IPS DF 6.9 (cell line): ENCODE measurements at places on chromosomes 5 and 9.

- DNase-seq = no peak
Measured at GRCh38 chr5:100448111-100448528, 87.1 kb upstream of the FAM174A start.

DNA sequence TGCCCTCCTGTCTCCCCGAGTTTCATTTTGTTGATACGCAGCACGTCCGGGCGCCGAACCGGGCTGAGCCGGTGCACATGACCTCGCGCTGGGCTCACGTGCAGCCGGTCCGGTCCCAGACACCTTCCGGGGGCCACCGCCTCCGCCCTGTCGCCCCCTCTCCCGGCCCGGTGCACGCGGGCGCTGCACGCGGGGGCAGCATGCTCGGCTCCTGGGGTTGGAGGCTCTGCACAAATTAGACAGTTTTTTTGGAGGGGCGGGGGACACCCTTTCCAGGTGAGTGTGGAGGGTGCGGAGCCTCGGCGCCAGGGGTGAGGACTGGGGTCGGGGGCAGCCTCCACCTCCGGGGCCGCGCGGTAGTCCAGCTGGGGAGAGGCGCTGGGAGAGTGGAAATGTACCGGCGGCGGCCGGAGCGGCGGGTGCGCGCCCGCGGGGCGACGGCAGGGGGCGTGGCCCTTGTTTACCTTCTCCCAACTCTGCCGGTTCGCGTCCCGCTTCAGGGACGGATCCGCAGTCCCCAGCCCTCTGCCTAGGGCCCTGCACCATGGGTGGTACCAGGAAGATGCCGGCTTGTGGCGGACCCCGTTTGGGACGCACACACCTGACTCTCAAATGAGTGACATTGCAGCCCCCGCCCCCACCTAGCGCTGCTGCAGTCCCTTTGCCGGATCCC lies 1.1 kb downstream of the JADE2 start:
- no peak for DNase-seq

DNA sequence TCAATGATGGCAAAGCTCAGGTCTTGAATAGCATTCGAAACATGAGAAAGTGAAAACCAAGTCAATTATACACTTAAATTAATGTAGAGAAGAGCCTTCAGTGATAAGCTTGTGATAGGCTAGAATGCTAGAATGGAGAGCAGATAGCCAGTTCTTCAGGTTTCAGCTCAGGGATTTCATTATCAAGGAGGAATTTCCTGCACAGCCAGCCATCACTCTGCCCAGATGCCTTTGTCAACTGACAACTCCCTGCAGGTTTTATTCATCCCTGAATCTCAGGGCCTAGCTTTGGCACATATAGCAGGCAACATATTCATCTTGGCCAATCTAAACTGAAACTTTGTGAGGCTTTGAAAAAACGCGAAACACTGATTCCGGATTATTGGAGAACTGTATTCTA lies 199.3 kb upstream of the CDH6 start:
- DNase-seq = no peak

GRCh38 chr5:16866795-16867576 lies 69.1 kb downstream of the MYO10 start:
- no peak for DNase-seq

GRCh38 chr5:83151821-83152220 lies 74.5 kb downstream of the XRCC4 start:
- DNase-seq = no peak

GRCh38 chr9:20125727-20126126 lies 336.9 kb upstream of the SLC24A2 start:
- no peak for DNase-seq

DNA sequence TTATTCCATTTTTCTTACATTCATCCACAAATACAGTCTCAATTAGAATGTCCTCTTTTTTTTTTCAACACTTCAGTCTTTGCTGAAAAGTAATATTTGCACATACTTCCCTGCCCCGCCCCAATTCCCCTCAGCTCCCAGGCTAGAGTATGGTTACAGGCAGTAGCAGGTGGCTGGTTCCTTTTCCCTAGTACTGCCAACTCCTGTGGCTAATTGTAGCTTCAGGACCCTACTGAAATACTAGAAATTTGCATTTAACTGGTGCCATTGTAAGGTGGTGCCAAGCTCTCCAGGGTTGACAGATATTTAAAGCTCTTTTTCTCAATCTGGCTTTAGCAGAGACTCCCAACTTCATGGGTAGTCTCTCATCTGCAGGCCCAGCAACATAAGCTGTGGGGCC lies 80.3 kb downstream of the FAM81B start:
- DNase-seq = no peak

DNA sequence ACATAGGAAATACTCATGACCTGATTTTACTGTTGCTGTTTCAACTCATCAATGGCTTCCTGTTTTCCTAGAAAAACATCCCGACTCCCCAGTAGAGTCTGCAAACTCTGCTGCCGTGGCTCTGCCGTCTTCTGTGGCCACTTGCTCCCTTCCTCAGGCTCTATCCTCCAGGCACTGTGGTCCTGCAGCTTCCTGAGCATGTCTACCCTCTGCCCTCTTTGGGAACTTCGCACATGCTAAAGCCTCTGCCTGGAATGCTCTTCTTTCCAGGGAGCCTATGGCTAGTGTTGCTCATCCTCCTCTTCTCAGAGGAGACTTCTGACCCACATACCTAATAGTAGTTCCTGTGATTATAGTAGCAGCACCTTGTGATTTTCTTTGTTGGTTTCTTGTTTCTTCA lies 256.9 kb downstream of the MAN2A1 start:
- DNase-seq = no peak

DNA sequence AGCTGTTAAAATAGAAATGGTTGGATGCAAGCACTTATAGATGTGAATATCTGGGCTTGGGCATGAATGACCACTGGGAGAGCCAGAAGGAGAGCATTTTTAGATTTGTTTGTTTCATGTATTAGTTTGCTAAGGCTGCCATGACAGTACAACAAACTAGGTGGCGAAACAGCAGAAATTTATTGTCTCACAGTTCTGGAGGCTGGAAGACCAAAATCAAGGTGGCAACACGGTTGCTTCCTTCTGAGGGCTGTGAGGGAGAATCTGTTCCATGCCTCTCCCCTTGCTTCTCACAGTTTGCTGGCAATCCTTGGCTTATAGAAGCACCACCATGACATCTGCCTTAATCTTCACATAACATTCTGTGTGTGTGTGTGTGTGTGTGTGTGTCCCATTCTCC lies 20.2 kb upstream of the CDC23 start:
- DNase-seq = no peak

DNA sequence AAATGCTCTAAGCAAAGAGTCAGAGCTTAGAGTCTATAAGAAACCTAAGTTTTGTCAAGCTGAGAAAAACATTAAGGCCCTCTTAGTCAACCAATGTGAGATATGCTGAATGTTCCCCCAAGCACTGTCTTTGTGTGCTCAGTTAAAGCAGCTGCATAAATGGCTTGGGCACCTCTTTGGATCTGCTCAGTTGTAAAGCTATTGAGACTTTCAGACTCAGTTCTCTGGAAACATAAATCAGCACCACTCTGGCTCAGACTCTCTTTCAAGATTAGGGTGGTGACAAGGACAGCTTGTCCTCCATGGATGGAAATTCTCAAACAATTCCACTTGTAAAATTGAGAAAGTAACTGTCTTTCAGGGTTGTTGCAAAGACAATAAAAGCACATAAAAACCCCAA lies 807.9 kb downstream of the PRELID2 start:
- no peak for DNase-seq

GRCh38 chr9:91101611-91102168 lies 260.0 kb downstream of the AUH start:
- no peak for DNase-seq

- DNase-seq = no peak
Measured at GRCh38 chr5:36060420-36060887, 6.2 kb downstream of the UGT3A2 start.

GRCh38 chr5:922436-923280 lies 30.0 kb downstream of the TRIP13 start:
- DNase-seq = no peak

- no peak for DNase-seq
Measured at GRCh38 chr9:107242073-107243030, 40.7 kb upstream of the RAD23B start.

- DNase-seq = no peak
Measured at GRCh38 chr5:123297198-123297831, 125.9 kb downstream of the CEP120 start.
